Activated naive CD8-positive, alpha-beta T cell treated with anti-CD3 and anti-CD28 coated beads, Interleukin-2, amount 50 U/mL, for 24 hours (primary cell): ENCODE measurements at places on chromosomes 16 and 17.

- peak; percentile 74 for DNase-seq
Observed at GRCh38 chr17:39239640-39240314, 14.0 kb upstream of the STAC2 start.

DNA sequence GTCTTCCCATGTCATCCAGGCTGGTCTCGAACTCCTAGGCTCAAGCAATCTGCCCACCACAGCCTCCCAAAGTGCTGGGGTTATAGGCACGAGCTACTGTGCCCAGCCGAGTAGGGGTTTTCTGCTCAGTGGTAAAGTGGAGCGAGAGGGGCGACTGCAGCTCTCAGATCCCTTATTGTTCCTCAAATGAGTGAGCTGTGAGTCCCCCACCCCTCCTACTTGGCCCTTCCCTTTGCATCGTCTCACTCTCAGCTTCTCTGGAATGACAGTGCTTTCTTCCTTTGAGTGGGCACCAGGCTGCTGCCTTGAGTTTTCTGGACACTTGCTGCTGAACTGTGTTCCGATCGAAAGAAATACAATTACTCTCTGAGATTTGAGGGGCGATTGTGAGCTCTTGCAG, 63.5 kb downstream of the MSI2 start:
- DNase-seq = no peak

GRCh38 chr17:82917699-82918345, 78.0 kb upstream of the ZNF750 start:
- DNase-seq = peak; percentile 57

DNA sequence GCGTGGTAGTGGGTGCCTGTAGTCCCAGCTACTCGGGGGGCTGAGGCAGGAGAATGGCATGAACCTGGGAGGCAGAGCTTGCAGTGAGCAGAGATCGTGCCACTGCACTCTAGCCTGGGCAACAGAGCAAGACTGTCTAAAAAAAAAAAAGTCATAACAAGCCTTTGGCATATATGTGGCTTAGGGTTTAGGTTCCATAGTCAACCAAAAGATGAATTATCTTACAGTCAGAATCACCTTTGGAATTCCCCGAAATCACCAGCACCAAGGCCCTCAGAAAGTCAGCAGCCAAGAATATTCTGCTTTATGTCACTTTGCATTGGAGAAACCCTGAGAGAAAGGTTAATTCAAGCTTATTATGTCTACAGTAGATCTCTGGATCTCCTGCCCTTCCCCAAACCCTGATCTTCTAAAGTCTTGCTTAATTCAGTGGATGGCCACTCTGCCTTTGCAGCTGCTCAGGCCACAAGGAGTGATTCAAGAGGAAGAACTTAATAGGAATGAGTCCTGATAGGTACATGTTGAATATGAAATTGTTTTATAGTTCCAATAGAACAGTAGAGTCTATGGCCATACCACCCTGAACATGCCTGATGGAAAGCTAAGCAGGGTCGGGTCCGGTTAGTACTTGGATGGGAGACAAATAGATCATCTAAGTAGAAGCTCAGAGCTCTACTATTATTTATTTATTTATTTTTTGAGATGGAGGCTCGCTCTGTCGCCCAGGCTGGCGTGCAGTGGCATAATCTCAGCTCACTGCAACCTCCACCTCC, 196.0 kb upstream of the CACNG5 start:
- no peak for DNase-seq

- no peak for DNase-seq
Observed at GRCh38 chr16:85112364-85112763, at the start of gene CIBAR2. TSS of gene CIBAR2 (minus strand) at chr16:85112472. CDS start at chr16:85112352, 120 bp downstream.

DNA sequence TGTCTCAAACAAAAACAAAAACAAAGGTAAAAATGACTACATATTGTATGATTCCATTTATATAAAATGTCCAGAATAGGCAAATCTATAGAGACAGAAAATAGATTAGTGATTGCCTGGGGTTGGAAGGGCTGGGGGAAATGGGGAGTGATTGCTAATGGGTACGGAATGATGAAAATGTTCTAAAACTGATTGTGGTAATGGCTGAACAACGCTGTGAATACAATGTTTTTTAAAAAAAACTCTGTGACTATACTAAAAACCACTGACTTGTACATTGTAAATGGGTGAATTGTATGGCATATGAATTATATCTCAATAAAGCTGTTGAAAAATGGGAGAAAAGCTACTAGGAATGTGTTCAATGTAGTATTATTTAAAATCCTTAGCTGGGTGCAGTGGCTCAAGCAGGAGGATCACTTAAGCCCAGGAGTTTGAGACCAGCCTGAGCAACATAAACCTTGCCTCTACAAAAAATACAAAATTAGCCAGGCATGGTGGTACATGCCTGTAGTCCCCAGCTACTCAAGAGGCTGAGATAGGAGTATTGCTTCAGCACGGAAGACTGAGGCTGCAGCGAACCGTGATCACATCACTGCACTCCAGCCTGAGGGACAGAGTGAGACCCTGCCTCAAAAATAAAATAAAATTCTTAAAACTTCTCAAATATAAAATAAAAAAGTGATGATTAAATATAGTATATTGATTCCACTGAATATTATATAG, 47.9 kb downstream of the TOM1L2 start:
- DNase-seq = no peak
